Activated B cell treated with CpG ODN at 0.5 μM for 24 hours (primary cell): ENCODE measurements at places on chromosomes 6 and 20. TPM values are rescaled to one million over a fixed set of nuclear protein-coding genes. Genes with fewer than 3 reads are reported as not detected.

The COL19A1 gene
- total RNA-seq = 41.9 and 54.4 TPM in 2 replicates

- H3K4me1 ChIP-seq = peaks cover 32% of the 10 kb centered on the region
- H3K36me3 ChIP-seq = peaks cover 69% of the 10 kb centered on the region
- no peak overlapping the region for H3K4me3 ChIP-seq
- H3K27ac ChIP-seq = no peak overlapping the region
- no peaks in the 10 kb centered on the region for H3K27me3 ChIP-seq
- DNase-seq = no peak
Measured at GRCh38 chr6:30329331-30329730, 2.6 kb downstream of the TRIM39 start.

DNA sequence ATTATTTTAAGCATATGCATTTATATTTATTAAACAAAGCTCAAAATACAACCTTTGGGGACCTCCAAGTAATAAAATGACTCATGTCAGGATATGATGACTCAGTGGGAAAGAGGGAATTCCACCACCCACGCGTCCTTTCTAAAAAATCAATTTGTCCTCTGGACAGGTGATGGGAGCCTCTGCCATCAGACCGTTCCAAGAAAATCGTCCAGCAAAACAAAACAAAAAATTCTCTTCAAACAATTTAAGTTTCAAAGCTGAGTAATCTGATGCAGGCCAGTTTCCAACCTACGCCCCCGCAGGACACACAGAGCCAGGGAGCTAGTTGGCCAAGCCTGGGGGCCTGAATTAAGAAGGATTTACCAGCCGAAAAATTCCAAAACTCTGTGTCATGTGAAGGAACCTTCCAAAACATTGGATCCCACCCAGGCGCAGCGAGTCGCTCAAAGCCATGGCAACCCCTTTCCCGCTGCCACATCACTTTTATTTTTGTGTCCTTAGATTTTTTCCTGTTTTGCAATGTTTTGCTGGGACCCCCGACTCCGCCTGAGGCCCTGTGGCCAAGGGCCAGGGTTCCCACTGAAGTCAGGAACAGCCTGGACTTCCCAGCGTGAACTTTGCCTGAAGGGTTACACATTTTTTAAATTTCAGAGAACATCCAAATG, 95.3 kb downstream of the NFATC2 start:
- H3K4me1 ChIP-seq = peaks cover 14% of the 10 kb centered on the region
- DNase-seq = no peak
- peaks cover 86% of the 10 kb centered on the region for H3K36me3 ChIP-seq
- no peaks in the 10 kb centered on the region for H3K27me3 ChIP-seq

DNA sequence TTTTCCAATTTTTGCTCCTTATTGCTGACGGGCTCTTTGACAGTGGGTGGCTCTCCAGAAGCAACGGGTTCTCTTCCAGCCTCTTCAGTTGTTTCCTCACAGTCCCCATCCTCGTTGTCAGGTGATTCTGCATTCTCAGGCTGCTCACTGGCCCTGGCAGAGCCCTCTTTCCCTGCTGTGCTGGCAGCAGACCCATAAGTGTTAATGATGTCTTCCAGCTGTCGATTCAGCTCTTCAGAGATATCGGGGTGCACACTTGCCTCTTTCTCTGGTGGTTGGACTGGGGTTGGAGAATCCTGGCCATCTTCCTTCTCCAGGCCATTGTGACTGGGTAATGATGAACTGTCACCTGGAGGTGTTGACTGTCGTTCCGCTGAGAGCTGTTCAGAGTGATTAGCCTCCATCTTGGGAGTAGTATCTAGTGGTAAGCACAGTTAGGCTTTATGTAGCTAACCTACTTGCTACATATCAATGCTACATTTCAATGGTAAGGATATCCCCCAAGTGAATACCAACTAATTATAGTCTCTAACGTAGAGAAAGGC, 3.2 kb downstream of the TXLNB start:
- DNase-seq = no peak
- no peak overlapping the region for H3K27ac ChIP-seq
- no peak overlapping the region for H3K4me3 ChIP-seq
- peaks cover 44% of the 10 kb centered on the region for H3K4me1 ChIP-seq
- H3K27me3 ChIP-seq = no peaks in the 10 kb centered on the region
